MV-4-11 (cell line): ENCODE measurements at places on chromosomes 1 and 21.

- peak; percentile 61 for DNase-seq
Measured at GRCh38 chr1:28104866-28105467, 16.6 kb upstream of the EYA3 start.

DNA sequence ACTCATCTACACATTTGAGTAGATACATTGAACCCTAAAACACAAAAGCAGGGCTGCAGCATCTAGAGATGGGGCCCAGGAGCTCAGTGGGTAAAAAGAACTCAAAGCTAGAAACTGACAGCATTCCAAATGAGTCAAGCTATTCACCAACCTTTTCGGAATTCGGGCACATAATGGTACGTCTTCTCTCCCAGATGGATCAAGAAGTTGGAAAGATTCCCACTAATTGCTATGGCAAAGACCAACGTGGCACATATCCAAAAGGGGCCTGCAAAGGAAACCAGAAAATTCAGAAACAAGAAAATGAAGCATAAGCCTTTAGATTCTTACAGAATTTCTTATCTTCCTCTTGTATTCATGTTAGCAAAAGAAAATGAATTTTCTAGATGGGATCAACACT lies 18.4 kb downstream of the YIPF1 start:
- no peak for DNase-seq

DNA sequence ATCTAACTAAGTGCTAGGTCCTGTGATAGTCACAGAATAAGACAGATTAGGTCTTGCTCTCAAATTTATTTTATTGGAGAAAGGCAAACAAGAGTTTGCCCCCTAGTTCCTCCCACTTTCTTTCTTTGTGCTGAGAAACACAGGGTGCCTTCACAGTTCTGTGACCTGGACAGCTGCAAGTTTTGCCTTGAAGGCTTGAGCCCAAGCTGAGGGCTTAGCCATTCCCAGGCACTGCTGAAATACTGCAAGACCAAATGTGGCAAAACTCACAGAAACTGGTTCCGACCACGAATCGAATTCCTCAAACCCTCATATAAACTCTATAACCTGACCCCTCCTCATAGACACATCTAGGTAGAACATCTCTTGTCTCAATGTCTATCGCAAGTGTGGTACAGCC lies 227.9 kb downstream of the RERE start:
- DNase-seq = no peak

DNA sequence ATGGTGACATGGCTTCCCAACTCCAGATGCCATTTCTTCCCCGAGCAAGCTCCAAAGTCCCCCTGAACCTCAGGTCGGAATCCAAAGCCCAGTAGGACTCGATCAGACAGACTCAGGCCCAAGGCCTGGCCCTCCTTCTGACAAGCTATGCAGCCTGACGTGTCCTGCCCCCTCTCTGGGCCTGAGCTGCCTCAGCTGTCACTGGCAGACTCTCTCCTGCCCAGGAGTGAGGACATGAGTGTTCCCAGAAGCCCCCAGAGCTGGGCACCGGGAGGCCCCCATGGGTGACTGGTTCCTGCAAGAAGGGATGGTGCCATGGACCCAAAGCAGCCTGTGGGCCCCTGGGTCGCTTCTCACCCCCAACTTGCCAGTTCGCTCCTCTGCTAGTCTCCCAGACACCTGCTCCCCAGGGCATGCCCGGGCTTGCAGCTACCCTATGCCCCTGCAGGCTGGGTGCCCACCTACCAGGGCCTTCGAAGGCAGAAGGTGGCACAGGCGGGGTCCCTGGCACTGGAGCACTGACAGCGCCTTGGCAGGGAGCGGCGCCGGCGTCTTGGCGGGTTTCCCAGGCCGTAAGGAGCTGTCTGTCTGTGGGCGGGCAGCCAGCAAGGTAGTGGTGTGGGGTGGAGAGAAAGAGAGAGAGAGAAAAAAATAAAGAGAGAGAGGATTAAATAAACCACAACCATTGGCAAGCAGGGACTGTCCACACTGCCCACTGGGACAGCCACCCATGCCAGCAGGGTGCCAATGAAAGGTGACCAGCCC lies 2.3 kb downstream of the EDN2 start:
- DNase-seq = no peak

GRCh38 chr1:164667001-164667400 lies 108.0 kb downstream of the PBX1 start:
- DNase-seq = peak; percentile 76

- DNase-seq = peak; percentile 22
Measured at GRCh38 chr1:25425098-25426085, 4.8 kb upstream of the RHCE start.

- no peak for DNase-seq
Measured at GRCh38 chr1:227816750-227817446, 1.4 kb downstream of the PRSS38 start.

DNA sequence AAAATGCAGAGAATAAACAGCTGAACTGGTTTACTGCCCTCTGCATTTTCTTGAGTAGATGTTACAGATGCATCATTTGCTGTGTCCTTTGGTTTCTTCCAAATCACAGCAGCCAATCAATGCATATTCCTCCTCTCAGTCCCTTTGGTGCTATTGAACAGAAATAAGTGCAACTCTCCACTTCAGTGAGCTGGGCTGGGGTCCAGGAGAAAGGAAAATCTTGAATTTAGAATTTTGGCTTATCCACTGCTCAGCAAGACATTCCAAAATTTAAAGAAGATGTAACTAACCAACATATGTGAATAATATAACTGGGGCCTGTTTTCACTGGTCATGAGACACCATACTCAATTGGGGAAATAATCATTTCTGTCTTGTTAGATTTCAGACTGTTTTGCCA lies 39.2 kb downstream of the PRMT6 start:
- no peak for DNase-seq

GRCh38 chr1:60402816-60403215 lies 329.2 kb upstream of the C1orf87 start:
- no peak for DNase-seq

DNA sequence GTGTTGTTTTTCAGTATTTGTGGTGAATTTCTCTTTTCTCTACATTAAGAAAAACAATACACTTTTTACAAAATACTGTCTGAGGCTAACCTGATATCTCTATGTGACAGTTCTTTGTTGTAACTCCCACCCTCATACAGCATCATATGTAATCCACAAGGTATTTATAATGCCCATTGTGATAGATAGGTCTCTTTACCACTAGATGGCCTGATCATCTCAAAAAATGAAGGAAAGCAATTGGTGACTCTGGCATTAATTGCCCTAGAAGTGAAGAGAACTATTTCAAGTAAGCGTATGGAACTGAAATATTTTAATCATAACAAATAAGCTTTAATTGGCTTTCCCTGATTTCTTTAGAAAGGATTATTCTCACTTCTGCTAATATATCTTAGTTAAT lies 36.2 kb upstream of the HFM1 start:
- DNase-seq = no peak

GRCh38 chr1:19309123-19309813 lies 2.7 kb downstream of the AKR7A2 start:
- DNase-seq = peak; percentile 13

DNA sequence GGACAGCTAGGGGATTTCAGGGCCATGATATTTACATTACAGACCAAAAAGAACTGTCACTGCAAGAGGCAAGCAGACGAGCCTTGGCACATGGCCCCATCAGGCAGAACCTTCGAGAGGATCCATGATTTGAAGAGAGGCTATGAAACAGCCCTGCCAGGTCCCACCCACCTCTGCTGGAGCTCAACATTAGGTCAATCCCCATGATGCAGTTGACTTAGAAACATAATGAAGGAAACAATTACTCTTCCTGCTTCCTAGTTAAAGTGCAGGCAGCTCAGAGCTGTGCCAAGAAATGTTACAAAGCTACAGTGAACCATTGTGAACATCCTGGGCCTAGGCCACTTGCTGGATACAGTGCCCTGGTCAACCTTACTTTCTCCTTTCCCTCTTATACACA lies 41.7 kb upstream of the PTCH2 start:
- no peak for DNase-seq

DNA sequence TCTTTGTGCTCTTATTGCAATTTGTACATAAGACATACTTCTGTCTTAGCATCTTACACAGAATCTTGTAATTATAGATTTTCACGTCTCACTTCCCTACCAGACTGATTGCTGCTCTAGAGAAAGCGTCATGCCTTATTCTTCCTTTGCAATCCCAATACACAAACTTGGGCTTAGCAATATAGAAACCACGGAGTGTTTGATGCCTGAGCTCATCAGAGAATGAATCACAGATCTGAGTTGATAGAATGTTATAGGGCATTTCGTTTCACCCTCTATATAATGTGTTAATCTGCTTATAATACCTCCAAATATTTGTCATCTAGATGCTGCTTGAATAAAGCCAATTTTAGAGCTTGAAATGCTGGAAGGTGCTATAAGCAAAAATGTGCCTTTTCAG lies 6.6 kb downstream of the FMO1 start:
- DNase-seq = no peak

- DNase-seq = no peak
Measured at GRCh38 chr21:44996983-44997936, 57.4 kb downstream of the SLX9 start.

DNA sequence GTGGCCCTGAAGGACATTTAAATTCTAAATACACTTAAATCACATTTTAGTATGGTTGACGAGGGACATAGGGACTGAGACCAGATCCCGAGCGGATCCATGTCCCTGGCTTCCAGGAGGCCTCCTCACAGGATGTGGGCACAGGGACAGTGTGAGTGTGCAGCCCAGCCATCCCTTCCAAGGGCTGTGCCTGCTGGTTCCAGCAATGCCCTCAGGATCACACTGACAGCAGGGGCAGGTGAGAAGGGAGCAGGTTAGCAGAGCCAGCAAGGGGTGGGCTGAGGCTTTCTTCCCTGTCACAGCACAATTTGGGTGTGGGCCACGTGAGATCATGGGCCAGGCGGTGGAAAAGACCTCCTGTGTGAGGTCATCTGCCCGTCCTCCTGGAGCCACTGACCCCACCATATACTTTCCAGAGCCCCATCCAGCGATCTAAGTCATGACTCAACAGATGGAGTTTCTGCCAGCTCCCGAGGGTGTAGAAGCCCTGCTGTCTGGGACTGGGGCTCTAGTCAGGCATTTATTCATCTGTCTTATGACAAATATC lies 37.0 kb upstream of the PRSS38 start:
- no peak for DNase-seq

- DNase-seq = peak; percentile 48
Measured at GRCh38 chr1:107529511-107530149, 388.8 kb downstream of the NTNG1 start.

DNA sequence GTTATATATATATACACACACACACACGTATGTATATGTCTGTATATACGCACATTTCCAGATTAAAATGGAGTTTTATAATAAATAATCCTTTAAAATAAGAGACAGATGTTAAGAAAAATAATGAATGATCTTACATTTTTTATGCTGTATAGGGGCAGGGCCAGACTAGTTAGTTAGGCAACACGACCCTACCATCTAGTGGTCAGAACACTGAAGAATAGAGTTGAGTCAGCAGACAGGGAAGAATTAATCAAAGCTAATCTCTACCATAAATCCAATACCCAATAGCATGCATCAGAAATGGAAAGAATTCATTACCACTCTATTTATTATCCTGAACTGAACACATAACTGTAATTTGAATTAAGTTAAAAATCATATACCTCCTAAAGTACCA lies 156.7 kb downstream of the BRINP3 start:
- DNase-seq = no peak

- peak; percentile 31 for DNase-seq
Measured at GRCh38 chr1:86913399-86913895, 479 bp downstream of the SELENOF start.

- no peak for DNase-seq
Measured at GRCh38 chr1:28761189-28761588, 24.4 kb downstream of the YTHDF2 start.

DNA sequence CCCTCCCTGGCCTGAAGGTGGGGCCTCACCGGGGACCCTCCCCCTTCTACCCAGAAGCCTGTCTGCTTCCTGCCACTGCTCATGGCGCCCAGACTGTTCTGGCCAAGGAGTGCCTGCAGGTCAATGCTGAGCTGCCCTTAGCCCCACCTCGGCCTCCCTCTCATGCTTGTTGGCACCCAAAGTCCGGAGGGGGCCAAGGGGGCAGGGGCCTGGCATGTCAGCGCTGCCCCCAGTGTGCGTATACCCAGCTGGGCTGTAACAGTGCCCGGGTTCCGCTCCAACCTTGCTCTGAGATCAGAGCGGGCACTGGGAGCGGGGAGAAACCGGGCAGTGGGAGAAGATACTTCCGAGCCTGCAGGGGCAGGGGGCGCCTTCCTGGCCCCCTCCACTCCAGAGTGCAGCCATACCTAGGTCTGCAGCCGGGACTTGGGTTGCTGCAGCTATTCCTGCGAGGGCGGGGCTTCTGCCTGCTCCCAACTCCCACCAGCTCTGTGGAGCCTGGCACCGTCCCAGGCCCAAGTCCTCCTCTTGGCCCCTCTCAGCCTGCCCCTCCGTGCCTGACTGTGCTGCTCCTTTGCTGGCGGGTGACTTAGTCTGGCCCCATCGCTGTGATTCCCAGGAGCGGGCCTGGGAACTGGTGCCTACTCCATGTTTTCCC lies 21.4 kb upstream of the TGFB2 start:
- DNase-seq = no peak

- peak; percentile 76 for DNase-seq
Measured at GRCh38 chr1:114331936-114332335, 178.3 kb upstream of the SYT6 start.

DNA sequence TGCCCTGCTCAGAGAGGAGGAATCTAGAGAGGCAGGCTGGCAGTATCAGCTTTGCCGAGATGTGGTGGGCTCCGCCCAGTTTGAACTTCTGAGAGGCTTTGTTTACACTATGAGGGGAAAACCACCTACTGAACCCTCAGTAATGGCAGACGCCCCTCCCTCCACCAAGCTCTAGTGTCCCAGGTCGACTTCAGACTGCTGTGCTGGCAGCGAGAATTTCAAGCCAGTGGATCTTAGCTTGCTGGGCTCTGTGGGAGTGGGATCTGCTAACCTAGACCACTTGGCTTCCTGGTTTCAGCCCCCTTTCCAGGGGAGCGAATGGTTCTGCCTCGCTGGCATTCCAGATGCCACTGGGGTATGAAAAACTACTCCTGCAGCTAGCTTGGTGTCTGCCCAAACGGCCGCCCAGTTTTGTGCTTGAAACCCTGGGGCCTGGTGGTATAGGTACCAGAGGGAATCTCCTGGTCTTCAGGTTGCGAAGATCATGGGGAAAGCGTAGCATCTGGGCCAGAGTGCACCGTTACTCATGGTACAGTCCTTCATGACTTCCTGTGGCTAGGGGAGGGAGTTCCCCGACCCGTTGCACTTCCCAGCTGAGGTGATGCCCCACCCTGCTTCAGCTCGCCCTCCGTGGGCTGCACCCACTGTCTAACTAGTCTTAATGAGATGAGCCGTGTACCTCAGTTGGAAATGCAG lies 43.6 kb downstream of the C21orf91 start:
- DNase-seq = no peak
